Endodermal cell (in vitro differentiated cells): ENCODE measurements at places on chromosomes 1 and 21. TPM values are rescaled to one million over a fixed set of nuclear protein-coding genes. Genes with fewer than 3 reads are reported as not detected.
A peak's percentile ranks its signal among the peaks of the same experiment; 100 is the strongest.

The SLFNL1 gene
- total RNA-seq = not detected in 3 replicates

The DCDC2B gene
- not detected in 3 replicates for total RNA-seq

The PPFIA4 gene
- 12.1 to 218 TPM (median 13.7 TPM) in 3 replicates for total RNA-seq

The TAS1R1 gene
- total RNA-seq = 0.25 to 0.38 TPM (median 0.31 TPM) in 3 replicates

The LRRC42 gene
- 55.1 to 59.1 TPM (median 58.1 TPM) in 3 replicates for total RNA-seq

DNA sequence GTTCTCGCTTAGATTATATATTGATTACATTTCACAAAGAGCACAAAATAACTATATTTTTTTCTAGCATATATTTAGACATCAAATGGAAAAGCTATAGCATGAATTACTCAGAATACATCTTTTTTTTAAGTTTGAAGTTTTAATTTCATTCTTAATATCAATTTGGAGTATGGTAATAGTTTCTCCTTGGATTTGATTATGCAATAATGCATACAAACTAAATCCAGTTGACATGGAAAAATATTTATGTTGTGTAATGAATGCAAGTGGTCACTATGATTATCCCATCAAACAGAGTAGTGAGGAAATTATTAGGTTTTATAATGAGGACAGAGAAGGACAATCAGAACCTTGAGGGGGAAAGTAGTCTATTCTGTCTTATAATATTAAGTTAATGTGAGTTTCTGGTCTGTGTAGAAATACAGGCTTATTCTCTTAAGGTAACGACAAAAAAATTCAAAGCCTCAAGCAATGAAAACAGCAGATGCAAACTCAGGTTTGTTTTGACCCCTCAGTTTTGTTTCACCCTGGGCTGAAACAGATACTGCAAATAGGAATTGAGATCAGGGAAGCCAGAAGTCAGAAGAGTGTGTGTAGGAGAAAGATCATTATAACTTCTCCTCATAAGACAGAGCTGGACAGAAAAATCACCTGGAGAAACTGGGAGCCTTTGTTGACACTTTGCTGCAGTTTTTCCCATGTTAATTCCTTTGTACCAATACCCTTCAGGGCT lies 23.7 kb downstream of the LRRC8B start:
- peaks cover 11% of the 10 kb centered on the region for H3K4me1 ChIP-seq
- peaks cover 6% of the 10 kb centered on the region for H3K36me3 ChIP-seq
- no peak overlapping the region for H3K4me3 ChIP-seq
- DNase-seq = no peak
- H3K27ac ChIP-seq = no peak overlapping the region

DNA sequence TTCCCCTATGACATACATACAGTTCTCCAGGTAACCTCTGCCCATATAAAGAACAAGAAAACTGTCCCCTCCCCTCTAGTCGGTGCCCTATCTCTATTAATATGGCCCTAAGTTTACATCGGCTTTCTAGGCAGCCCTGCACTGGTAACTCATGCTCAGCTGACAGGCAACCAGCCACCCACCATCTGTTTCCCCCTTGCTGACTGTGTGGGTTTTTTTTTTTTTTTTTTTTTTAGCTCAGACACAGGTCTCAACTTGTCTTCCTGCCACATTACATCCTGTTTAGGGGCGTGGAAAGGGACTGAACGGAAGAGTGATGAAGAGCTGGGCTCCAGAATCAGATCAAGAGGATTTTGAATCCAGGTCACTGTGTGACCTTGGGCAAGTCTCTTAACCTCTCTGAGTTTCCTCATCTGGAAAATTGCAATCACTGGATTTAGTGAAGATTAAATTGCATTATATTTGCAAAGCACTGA lies 14.0 kb downstream of the LAPTM5 start:
- no peak overlapping the region for H3K4me3 ChIP-seq
- H3K36me3 ChIP-seq = no peaks in the 10 kb centered on the region
- no peak for DNase-seq
- H3K27ac ChIP-seq = no peak overlapping the region
- H3K4me1 ChIP-seq = no peaks in the 10 kb centered on the region

DNA sequence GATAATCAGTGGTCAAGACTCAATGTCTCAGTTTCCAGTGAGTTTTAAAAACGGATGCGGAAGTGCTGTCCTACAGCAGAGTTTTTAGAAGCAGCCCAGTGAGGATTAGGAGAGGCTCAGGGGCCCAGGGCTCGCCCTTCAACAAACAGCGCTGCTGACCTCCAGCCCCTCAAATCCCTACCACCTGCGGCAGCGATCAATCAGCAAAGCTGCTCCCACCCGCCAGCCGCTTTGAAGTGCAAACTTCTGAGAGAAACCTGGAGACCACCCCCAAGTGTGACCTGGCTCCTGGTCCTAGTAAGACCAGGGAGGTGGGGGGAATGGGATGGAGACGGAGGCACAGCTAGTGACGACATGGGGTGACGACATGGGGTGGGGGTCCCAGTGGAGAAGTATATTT lies 14.4 kb downstream of the ZBTB17 start:
- peak; percentile 86 for DNase-seq
- no peaks in the 10 kb centered on the region for H3K36me3 ChIP-seq
- H3K27me3 ChIP-seq = no peaks in the 10 kb centered on the region
- H3K4me1 ChIP-seq = no peaks in the 10 kb centered on the region
- no peak overlapping the region for H3K27ac ChIP-seq
- no peak overlapping the region for H3K4me3 ChIP-seq

DNA sequence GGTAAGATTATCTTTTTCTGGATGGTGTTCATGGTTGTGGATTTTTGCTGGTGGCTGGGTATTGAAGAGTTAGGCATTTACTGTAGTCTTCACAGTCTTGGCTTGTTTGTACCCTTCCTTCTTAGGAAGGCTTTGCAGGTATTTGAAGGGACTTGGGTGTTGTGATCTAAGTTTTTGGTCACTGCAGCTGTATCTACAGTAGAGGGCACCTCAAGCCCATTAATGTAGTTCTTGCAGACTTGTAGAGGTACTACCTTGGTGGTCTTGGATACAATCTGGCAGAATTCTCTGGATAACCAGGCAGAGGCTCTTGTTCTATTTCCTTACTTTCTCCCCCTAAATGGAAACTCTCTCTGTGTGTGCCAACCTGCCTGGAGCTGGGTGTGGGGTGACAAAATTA lies 155.8 kb upstream of the BRINP3 start:
- H3K36me3 ChIP-seq = no peaks in the 10 kb centered on the region
- H3K4me1 ChIP-seq = no peaks in the 10 kb centered on the region
- H3K4me3 ChIP-seq = no peak overlapping the region
- H3K27me3 ChIP-seq = no peaks in the 10 kb centered on the region
- H3K27ac ChIP-seq = no peak overlapping the region
- peak; percentile 64 for DNase-seq

- H3K36me3 ChIP-seq = no peaks in the 10 kb centered on the region
- H3K4me1 ChIP-seq = no peaks in the 10 kb centered on the region
- DNase-seq = no peak
These were observed 27.5 kb upstream of the NCAM2 start for GRCh38 chr21:20970691-20971090.

DNA sequence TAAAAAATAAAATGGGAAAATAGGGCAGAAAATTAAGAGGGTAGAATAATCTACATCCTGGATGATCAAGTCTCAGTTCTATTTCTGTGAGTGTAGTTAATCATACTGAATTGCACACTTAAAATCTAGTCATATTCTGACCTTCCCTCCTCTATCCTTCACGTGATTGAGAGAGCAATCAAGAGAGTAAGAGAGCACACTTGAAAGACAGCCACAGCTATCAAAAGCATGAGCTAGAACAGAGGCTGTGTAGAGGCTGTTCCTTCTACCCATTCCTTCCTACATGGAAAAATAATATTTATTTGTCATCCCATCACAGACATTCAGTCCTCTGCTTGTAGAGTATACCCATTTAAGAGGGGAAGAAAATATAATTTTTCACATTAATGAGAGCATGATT lies 52.4 kb downstream of the PHC2 start:
- no peak for DNase-seq

GRCh38 chr1:228791791-228792190 lies 56.5 kb downstream of the RHOU start:
- no peak overlapping the region for H3K27ac ChIP-seq
- H3K36me3 ChIP-seq = no peaks in the 10 kb centered on the region
- peaks cover 4% of the 10 kb centered on the region for H3K4me1 ChIP-seq
